RCC 7860 (cell line): ENCODE measurements at places on chromosomes 7 and 10.

- no peak for DNase-seq
Observed at GRCh38 chr10:1377231-1377630, 321.0 kb downstream of the WDR37 start.

DNA sequence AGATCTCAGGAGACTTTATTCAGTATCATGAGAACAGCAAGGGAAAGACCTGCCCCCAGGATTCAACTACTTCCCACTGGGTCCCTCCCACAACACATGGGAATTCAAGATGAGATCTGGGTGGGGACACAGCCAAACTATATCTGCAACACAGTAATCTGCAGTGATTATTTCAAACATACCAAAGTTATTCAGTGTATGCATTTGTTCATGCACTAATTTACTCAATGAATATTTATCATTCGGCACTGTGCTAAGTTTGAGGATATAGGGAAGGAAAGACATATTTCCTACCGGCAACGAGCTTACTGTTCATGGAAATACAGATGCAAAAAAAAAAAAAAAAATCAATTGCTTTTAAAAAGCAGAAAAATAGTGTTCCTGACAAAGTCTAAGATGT lies 91.6 kb upstream of the IMMP2L start:
- no peak for DNase-seq

DNA sequence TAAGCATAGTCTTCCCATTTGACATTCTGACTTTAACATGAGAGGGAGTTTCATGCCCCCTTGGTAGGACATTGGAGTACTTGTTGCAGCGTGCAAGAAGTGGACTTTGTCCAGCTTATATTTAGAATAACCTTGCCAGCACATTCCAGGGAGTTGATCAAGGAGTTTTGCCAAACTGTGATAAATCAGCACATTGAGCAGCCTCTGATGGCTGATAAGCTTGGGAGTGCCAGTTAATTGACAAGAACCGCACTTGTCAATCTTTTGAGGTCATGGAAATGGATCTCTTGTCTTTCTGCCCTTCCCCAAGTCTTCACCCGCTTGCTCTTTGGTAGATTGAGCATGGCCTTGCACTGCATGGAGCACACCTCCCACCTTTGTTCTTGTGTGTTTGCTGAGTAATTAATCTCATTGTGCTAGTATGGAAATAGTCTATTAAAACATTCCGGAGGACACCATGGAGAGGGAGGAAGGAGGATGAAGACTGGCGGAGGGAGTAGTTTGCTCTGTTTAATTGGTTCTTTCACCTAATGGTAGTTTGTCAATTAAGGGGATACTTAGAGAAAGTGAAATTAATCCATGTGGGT lies 668.5 kb upstream of the GALNT17 start:
- no peak for DNase-seq

GRCh38 chr10:23974746-23975272 lies 234.1 kb upstream of the KIAA1217 start:
- DNase-seq, result no peak
